ENCODE measurements at places on chromosomes 3 and 15.
A peak's percentile ranks its signal among the peaks of the same experiment; 100 is the strongest.

DNA sequence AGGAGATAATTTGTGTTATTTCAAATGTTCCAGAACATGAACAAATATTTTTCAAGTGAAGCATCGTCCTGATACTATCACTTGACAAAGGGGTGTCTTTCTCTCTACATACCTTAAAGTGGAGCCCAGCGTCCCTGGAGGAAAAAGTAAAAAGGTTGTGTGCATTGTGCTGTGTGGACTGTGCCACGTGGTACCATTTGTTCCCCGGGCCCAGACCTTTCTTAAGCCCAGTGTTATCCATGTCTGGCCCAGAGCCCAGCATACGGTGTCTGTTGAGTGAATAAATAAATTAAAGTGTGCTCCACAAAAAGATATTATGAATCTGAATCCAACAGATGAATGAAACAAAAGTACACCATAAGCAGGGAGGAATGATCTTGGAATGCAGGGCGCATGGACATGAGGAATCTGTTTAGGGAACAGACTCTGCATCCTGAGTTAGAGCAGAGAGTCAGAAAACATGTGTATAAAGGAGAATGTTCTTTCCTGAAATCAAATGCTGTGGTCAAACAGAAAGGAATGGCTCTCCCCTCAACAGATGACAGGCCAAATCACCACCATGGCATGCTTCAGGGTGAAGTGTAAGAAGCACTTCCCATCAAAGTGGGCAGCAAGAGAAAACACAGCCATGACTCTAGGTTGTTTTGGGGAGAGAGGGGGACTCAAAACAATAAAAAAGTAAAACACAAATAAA, 8.1 kb upstream of the PRSS50 start:
- no peak for DNase-seq

GRCh38 chr3:10672422-10672821, 143.6 kb upstream of the SLC6A11 start:
- DNase-seq: no peak

- no peak for DNase-seq
Measured at GRCh38 chr3:126994661-126995245, 11.8 kb downstream of the PLXNA1 start.

GRCh38 chr15:29140475-29141307, 128.9 kb downstream of the NSMCE3 start:
- no peak for DNase-seq

GRCh38 chr3:145429546-145429945, 731.4 kb downstream of the PLOD2 start:
- DNase-seq: no peak

- DNase-seq: peak; percentile 52
Measured at GRCh38 chr15:40084650-40085049, 24.0 kb downstream of the BMF start.

DNA sequence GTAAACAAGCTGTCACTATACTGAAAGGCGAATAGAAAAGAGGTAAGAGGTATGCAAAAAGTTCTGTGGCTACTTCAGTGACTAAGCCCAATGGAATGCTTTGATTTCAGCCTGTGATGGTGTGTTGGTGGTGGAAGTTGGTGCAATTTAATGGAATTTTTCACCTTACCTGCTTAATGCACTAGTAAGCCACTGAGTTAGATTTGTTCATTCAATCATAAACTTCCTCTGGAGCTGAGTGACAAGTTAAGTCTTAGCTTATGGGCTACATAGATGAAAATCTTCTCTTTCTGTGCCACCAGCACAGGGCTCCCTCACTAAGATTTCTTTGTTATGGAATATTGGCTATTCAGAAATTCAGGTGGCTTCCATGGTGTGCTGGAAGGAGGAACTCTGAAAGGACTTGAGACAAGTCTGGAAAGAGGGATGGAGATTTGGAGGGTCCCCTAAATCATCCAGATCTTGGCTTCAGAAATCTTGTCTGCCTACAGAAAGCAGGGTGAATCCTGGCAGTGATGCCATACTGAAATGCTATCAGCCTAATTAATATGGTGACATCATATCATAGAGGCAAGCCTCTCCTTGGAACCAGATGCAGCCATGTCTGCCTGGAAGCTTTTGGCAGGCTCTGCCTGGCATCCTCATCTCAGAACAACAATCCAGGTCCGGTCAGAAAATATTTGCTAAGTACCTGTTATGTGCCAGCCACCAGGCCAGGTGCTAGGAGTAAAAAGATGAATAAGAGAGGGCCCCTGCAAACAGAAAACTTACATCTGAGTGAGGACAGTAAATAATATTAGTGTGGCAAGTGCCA, 8.1 kb upstream of the GAP43 start:
- peak; percentile 53 for DNase-seq

GRCh38 chr15:68304589-68305337, 27.2 kb downstream of the FEM1B start:
- no peak for DNase-seq

- peak; percentile 61 for DNase-seq
Measured at GRCh38 chr15:50798684-50799083, 33.2 kb upstream of the SPPL2A start.

- DNase-seq: no peak
Measured at GRCh38 chr3:15531346-15531745, 9.8 kb upstream of the COLQ start.
